ENCODE measurements at places on chromosomes 7 and 10.

GRCh38 chr10:119090968-119091367 lies 10.4 kb upstream of the EIF3A start:
- DNase-seq = no peak

DNA sequence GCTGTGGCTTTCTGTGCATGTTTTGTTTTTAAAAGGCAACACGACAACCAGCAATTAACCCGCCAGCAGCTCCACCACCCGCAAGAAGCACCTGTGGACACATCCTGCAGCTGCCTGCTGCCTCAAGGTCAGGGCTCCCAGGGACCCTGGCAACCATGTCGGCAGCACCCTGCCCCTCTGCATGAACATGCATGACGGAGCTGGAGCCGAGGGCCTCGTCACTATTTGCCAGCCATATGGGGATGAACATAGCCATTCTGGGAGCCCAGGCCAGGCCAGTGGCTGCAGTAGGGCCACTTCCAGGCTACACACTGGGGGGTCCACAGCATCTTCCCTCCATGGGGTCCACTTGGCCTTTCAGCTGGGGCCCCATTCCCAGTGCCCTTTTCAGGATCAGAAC lies 52.9 kb downstream of the CAMK2B start:
- DNase-seq = no peak

GRCh38 chr7:53095731-53096501 lies 60.5 kb downstream of the POM121L12 start:
- DNase-seq = no peak

- DNase-seq = no peak
Observed at GRCh38 chr10:22619101-22619500, 95.3 kb downstream of the PIP4K2A start.

DNA sequence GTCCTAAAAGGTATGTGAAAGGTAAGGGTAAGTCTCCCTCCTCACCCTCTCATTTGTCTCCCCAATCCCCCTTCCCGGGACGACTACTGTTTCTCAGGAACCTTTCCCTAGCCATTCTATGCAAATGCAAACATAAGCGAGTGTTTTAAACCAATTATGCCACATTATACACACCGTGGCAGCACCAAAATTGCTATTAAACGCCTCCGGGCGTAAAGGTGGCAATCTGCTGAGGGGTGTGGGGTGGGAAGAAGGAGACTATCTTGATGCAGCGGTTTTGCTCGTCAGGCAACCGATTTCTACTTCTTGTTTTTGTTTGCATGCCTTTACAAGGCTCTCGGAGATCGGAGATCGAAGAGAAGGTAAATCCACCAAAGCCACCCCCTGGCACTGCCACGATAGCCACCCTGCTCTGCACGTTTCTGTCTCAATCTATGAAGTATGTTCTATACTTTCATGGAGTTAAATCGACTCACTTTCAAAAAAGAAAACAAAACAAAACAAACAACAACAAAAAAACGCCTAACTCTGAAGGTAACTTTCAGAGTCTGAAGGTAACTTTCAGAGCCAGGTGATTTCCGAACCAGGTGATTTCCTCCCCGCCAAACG lies 46.0 kb upstream of the CDK1 start:
- DNase-seq = no peak
